Fibroblast of mammary gland (primary cell): ENCODE measurements at places on chromosomes 12 and 14.
A peak's percentile ranks its signal among the peaks of the same experiment; 100 is the strongest.

- no peak for DNase-seq
Measured at GRCh38 chr12:8675591-8676036, 13.0 kb upstream of the MFAP5 start.

GRCh38 chr14:43778937-43779639 is 728.0 kb downstream of the FSCB start:
- DNase-seq: no peak

DNA sequence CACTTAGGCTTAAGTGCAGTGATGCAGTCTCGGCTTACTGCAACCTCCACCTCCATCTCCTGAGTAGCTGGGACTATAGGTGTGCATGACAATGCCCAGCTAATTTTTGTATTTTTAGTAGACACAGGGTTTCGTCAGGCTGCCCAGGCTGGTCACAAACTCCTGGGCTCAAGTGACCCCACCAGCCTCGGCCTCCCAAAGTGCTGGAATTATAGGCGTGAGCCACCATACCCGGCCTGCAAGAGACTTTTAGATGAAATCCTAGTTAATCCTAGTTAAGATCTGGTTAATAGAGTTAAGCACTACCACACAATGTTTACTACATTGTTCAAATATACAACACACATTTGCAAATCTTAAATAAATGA is 196.5 kb upstream of the AMIGO2 start:
- no peak for DNase-seq

- no peak for DNase-seq
Measured at GRCh38 chr12:55492078-55492477, at the start of gene OR6C68. TSS of gene OR6C68 (plus strand) at chr12:55492378. CDS start at chr12:55492378, 0 bp downstream.

- DNase-seq: peak; percentile 3
Measured at GRCh38 chr14:55508676-55509075, 68.3 kb upstream of the TBPL2 start.

- DNase-seq: peak; percentile 84
Measured at GRCh38 chr14:96090441-96091148, 51.4 kb downstream of the C14orf132 start.

GRCh38 chr14:22418631-22419030 is 170.4 kb downstream of the DAD1 start:
- no peak for DNase-seq

DNA sequence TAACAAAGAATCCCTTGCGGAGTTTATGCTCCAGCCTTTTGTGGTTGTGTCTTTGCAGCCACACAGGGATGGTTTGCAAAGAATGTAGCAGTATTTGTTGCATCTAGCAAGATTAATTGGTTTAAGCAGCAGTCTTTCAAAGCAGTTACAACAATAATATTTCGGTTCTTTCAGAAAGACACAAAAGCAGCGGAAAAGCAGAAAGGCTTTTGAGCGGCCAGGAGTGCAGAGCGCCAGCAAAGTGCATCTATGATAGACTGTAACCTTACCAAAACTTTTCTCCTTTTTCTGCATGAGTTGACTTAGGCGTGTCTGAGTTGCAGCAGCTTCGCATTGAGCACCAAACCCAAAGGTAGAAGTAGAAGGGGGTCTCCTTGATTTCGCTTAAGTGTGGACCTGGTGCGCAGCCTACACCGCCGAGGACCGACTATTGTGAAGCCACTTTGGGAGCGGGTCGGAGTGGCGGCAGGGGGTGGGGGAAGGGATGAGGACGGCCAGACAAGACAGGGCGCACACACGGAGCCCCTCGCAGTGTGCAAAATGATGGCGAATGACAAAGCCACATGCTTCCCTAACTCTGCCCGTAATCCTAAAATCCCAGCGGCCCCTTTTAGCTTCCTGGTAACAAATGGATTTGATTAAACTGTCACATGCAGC is 1.2 kb downstream of the LMO3 start:
- DNase-seq: peak; percentile 2

DNA sequence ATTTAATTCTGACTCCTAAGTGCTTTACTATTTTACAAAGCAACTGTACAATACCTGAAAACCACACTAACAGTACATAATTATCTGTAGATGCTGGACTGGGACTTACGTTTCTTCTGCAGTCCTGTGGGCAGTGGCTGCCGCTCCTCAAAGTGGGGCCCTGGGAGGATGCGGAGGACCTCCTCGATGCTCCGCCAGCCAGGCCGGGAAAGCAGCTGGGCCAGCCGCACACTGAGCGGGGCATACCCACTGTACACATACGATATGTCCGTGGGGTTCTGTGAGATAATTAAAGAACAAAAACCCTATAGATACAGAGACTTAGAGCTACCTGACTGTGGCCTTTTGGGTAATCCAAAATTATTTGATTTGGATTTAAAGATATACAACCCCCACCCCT is 6.8 kb upstream of the DIABLO start:
- DNase-seq: no peak

- no peak for DNase-seq
Measured at GRCh38 chr14:74864198-74864597, 11.7 kb downstream of the PROX2 start.

- no peak for DNase-seq
Measured at GRCh38 chr12:27974735-27975221, 2.2 kb upstream of the PTHLH start.

DNA sequence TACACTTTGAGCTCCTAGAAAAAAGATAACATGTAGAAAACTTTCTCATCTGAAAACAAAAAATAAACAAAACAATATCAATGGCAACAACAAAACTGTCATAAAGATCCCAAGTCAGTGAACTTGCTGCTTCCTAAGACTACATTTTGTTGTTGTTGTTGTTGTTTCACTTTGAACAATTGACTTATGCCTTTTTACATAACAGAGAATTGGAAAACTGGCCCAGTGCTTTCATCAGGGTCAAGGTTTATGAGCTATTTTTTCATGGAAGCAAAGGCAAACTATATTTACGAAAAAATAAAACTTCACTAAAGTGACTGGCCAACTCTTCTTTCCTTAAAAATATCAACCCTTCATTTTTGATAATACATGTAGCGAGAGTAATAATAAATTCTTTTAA is 6.3 kb downstream of the DCN start:
- no peak for DNase-seq

GRCh38 chr12:1099158-1099557 is 108.1 kb downstream of the ERC1 start:
- no peak for DNase-seq

- DNase-seq: peak; percentile 68
Measured at GRCh38 chr12:109277899-109278762, 31.0 kb downstream of the FOXN4 start.

DNA sequence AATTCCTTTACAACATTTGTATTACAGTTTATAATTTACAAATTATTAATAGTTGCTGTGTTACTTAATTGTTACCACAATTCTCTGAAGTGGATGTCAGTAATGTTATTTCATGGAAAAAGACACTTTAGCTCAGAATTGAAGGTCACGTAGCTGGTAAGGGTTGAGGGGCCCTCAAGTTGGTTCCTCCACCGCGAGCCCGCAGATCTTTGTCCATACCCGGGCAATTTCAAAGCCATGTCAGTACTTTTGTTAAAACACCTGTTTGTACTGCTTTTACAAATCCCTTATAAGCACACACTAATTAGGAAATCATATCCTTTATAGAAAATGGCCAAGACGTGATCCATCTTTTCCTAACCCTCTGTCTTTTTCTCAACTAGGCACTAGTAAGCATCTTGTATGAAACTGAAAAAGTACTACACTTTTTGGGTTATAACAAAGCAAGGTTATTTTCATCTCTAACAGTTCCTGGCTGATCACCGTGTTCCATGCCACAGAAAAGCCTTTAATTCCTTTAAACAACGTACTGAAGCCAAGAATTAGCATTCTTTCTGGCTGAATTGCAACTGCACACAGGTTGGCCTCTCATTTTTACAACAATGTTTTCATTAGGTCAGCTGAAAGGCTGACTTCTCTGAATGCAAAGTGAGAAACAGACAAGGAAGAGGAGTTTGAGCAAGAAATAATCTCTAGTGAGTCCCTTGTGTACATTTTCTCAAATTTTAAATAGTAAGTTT is 76.1 kb downstream of the CNTN1 start:
- DNase-seq: no peak

DNA sequence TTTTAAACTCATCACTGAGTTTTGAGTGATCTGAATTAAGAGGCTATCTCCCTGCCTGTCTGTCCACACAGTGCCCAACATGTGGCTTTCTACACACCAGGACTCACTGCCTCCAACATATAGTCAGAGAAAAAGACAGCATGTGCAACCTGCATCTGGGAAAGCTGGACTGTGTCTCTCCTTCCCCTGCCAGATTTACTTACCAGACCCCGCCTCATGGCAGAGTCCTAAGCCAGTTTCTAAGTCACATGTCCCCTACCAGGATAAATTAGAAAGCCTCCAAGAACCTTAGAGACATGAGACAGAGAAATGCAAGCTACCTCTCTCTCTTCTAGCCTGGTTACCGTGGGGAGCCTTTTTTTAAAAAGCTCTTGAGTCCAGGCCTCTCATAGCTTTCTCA is 2.7 kb upstream of the HDAC7 start:
- DNase-seq: no peak

GRCh38 chr14:90061685-90062126 is at the start of gene KCNK13:
TSS of gene KCNK13 (plus strand) at chr14:90061994. CDS start at chr14:90062206, 212 bp downstream.
- DNase-seq: no peak

DNA sequence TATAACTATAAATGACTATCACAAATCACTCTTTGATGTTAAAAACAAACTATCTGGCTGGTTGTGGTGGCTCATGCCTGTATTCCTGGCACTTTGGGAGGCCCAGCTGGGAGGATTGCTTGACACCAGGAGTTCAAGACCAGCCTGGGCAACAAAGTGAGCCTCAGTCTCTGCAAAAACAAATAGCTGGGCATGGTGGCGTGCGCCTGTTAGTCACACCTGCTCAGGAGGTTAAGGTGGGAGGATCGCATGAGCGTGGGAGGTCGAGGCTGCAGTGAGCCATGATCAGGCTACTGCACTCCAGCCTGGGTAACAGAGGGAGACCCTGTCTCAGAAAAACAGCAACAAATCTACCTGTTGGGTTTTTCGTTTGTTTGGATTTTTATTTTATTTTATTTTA is 5.4 kb downstream of the TXNRD1 start:
- DNase-seq: no peak

DNA sequence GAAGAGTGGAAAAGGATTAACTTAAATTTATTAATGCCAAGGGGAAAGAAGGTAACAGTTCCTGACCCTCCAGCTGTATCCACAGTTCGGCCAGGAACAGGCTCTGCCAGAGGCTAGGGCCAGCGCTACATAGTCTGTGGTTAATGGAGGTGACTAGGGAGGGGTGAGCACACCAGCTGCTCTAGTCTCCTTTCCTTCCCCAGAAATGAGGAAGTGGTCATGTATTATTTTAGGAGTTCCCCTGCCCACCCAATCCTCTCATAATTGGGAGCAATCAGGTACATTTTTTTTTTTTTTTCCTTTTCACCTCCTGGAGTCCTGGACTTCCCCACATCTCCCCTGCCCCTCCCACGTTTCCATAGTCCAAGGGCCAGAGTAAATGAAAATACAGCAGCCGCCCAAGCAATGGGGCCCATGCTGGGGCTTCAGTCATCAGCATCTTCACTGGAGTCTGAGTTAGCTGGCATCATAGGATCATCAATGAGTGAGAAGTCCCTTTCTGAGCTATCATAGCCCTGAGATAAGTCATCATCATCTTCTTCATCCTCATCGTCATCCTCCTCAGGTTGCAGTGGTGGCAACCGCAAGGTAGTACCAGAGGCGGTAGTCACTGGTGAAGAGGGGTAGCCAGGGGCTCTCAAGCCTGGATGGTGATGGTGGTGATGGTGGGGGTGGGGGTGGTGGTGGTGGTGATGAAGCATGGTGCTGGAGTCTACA is 1.5 kb upstream of the SUPT16H start:
- no peak for DNase-seq

- DNase-seq: no peak
Measured at GRCh38 chr12:119624966-119625365, 31.4 kb downstream of the TMEM233 start.

DNA sequence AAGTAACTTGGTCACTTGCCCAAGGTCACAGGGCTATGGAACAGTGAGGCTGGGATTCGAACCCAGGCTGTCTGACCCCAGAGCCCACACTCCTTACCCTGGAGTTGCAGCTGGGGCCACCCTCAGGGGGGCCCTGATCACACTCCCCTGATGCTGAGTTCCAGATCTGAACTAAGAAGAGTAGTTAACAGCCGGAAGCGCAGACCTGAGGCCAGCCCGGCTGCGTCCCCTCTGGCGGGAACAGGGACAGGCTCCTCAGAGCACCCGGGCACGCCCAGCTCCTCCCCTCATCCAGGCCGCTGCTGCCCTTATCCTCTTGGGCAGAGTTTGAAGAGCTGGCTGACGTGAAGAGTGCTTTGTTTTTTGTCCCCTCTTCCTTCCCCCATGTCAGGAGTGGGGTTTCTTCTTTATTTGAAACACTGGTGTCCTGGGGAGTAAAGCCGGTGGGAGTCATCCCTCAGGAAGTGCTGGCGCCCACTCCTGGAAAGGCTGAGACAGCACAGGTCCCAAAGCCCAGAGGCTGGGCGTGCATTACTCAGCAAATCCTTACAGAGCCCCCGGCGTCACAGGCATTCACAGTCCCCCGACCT is 8.7 kb downstream of the PHB2 start:
- peak; percentile 77 for DNase-seq

DNA sequence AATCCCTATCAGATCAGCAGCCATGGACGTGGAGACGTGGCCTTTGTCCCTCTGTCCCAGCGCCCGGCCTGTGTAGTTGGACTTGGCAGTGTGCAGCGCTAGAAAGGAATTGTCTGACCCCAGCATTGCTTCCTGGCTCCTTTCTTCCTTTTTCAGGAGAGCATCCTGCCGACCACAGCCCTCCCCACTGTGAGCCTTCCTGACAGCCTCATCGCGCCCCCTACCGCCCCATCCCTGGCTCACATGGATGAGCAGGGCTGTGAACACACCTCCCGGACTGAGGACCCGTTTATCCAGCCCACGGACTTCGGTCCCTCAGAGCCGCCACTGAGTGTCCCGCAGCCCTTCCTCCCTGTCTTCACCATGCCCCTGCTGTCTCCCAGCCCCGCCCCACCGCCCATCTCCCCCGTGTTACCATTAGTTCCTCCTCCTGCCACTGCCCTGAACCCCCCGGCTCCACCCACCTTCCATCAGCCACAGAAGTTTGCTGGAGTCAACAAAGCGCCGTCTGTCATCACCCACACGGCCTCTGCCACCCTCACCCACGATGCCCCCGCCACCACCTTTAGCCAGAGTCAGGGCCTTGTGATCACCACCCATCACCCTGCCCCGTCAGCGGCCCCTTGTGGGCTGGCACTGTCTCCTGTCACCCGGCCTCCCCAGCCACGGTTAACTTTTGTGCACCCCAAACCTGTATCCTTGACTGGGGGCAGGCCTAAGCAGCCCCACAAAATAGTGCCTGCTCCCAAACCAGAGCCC is 40.6 kb downstream of the IL31 start:
- no peak for DNase-seq

DNA sequence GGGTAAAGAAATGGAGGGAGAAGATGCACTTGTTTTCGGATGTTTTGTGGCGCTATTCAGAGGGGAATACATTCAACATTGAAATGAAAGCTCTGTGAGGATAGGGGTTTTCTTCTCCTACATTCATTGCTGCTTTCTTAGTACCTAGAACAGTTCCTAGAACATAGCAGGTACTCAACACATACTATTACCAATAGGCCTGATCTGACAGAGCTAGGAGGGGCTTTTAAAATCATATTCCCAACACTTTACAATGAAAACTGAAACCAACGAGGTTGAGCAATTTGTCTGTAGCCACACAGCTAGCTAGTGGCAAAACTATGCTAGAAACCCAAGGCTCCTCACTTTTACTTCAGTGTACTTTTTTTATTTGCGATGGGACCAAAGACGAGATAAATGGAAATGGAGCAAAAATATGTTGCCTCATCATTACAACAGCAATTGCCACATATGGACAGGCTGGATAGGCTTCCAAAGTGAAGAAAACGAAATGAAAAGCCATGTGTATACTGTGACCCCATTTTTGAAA is 23.1 kb upstream of the IL22 start:
- DNase-seq: no peak
